ENCODE measurements at places on chromosomes 7 and 10.

DNA sequence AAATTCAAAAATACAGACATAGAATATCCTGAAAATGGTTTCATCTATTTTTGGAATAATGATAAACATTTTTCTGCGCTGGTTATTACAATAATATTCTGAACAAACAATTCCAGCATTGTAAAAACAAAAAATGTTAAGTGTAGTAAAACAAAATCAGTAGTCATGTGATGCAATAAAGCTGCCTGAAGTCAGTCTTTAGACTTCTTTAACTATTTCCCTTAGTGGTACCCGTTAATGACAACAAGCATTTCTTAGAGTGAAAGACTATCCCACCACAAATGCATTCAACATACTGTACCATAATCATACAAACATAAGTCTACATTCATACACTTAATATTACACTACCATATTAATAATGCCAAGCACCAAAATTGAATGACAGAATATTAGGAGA, 1.6 kb downstream of the SKAP2 start:
- no peak for DNase-seq

DNA sequence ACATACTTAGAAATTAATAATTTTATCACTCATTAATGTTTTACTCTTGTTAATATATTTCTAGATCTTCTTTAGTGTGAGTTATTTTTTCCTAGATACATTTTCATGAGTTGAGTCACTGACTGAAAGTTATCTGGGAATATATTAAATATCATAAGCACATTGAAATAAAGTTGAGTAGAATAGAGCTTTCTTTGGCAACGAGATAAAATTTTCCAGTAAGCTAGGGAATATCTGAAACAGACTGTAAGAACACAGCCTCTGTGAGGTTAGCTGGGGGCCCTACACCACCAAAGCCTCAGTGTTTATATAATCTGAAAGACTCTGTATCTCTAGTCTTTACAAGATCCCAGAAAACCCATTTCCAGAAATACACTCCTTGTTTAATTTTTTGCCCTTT, 347.8 kb upstream of the PLXDC2 start:
- no peak for DNase-seq

DNA sequence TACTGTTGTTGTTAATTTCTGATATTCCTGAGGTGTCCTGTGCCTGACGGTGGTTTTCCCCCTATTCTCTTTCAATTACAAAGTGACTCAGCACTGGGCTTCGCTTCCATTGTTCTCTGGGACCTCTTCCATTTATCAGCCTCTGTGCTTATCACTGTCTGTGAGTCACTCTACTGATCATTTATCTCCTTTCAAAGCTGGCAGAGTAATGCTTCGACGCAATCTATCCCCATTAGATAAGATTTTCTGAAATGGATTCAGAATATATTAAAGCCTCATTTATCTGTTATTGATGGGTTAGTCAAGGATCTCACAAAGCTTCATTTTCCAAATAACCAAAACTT, 679.2 kb downstream of the SDK1 start:
- DNase-seq: no peak

DNA sequence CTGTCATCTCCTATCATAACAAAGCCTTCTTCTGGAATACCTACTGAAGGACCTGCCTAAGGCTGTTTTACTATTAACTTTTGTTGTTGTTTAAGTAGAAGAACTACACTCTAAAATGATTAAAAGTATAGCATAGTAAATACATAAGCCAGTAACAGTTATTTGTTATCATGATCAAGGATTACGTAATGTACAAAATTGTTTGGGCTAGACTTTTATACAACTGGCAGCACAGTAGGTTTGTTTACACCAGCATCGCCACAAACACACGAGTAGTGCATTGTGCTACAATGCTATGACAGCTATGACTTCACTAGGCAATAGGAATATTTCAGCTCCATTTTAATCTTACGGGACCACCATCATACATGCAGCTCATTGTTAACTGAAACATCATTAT, 169.1 kb downstream of the LRRN3 start:
- no peak for DNase-seq

DNA sequence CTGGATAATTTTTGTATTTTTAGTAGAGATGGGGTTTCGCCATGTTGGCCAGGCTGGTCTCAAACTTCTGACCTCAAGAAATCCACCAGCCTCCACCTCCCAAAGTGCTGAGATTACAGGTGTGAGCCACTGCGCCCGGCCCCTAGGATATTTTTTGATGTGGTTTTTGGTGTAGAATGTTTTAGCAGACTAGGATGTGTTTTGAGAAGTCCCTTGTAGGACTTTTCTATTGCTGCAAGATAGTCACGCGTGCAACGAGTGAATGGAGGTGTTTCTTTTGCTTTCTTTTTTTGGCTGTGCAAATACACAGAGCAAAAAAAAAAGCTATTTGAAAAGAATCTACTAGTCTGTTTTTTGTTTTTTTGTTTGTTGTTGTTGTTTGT, 29.8 kb upstream of the KLF6 start:
- DNase-seq: no peak

DNA sequence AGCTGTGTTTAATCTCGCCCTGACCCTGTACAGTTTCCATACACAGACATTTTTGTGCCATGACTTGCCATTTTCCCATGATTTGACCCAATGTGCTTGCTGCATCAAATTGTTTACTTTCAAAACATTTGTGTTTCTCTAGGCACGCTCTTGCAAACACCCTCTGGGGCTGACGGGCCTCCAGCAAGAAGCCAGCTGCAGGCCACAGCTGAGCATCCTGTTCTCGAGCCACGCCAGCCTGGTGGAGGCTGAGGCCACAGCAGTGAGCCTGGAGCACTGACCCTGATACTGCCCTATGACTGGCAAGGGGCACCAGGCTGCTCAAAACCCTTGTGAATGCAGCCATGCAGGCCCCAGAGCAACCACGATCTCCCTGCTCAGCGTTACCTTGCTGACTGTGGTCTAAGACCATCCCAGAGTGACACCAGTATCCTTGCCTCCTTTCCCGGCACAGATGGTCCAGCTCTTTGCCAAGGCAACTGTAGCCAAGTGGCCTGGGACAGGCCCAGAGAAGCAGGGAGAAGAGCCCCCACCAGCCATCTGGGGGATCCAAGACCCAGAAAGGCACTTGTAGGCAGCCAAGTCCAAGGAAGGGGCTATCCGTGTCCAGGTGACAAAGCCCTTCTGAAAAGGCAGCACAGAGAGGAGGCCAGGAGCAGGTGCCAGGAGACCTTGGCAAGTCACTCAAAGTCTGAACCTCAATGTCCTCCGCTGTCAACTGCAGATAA, 78.5 kb downstream of the OAT start:
- DNase-seq: no peak

- no peak for DNase-seq
These were observed 8.2 kb upstream of the SVIL start for GRCh38 chr10:29642990-29643389.

DNA sequence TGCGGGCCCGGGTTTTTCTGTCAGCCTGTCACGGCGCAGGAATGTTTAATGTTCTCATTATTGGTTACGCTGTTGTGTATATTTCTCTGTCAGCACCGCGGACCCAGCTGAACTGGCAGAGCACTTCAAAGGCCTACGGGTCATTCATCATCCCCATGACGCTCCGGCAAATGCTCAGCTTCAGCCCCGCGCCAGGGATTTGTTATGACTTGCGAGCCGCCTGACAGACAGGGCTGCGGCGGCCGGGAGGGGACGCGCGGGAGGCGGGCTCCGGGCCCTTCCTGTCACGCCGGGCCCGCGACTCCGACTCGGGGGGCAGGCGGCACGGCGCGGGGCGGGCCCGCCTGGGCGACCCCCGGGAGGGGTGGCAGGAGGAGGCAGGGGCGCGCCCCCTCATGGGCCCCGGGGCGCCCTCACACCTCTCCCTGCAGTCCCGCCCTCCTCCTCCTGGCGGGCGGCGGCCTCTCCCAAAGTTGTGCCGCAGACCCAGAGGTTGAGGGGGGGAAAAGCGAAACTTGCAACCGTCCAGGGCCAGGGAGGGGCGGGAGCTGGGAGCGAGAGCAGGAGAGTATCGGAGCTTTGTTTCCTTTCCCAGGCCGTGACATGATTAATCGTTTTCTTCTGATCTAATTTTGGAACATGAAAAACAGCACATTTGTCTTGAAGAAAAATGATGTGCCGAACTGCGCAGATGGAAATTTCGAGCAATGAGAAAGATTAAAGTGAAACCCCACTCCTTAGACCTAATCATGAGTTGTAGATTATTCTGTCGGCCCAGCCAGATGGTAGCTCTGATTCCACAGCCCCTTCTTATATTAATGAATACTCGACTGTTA, 59.3 kb upstream of the COMTD1 start:
- peak; percentile 17 for DNase-seq

DNA sequence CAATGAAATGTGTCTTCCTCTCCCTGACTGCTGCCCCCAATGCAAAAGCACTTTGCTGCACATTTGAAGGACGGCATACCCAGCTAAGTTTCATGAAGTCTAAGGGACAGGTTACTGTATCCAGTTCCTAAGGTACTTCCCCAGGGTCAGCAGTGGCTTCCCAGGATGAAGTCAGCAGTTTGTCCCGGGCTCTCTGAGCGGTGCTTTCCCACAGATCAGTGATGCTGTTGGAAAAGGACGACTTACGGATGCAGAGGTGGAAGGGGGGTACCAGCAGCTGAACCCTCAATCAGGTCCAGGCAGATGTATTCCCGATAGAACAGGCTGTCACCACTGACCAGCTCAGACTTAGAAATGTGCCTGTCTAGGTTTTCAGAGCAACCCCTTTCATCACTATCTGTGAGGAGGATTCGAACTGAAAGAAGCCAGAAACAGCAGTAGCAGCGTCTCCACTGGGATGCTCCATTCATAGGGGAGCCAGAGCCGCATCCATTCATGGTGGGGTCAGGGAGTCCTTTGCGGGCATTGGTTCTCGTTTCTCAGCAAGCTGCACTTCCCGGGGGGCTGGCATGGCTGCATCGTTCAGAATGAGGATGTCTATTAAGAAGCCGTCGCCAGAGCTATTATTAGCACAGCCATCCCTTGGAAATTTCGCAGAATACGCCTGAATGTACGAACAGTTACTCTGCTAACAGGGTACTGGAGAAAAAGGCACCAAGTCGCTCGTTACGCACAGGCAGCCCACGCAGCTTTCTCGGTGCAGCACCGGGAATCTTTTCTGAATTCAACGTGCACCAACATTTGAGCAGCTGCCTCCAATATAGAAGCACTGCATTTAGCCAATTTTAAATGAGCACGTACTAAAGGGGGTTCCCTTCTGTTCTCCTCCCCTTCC, 303.7 kb downstream of the PRPF18 start:
- DNase-seq: peak; percentile 30

DNA sequence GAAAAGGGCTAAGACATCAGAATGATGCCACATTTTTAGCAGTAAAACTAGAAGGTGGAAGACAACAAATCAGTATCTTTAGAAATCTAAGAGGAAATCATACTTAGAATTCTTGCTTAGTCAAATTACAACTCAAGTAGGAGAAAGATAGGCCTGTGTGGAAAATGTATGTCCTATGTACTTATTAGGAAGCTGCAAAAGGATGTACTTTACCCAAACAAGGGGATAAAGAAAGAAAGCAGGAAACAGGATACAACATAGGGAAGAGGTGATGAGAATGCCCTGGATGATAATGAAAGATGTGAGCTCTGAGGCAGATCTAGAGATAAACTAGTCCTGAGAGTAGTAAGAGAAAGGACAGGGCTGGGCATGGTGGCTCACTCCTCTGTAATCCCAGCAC, 54.9 kb downstream of the RNLS start:
- no peak for DNase-seq

- no peak for DNase-seq
These were observed 543.8 kb upstream of the NRP1 start for GRCh38 chr10:33878238-33878786.

DNA sequence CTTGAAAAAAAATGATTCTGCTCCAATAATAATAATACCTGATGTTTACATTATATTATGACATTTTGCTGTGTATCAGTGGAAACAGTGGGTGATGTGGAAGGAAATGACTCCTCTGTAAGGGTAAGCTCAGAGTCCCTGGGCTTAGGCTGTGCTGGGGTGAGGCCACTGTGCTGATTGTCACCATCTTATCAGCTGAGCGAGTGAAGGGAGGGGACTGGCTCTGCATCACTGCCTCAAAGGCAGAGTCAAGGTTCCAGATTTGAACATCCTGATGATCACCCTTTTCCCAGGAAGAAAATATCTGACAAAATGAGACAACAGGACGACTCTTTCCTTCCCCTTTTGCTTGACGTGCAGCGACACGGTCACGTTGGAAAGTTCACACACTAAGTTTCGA, 24.0 kb upstream of the HABP2 start:
- DNase-seq: no peak

- DNase-seq: no peak
These were observed 49.7 kb downstream of the BZW2 start for GRCh38 chr7:16695621-16696237.

- DNase-seq: no peak
These were observed 59.0 kb upstream of the GSAP start for GRCh38 chr7:77475181-77475580.

- no peak for DNase-seq
These were observed 3.6 kb upstream of the MTPN start for GRCh38 chr7:135980665-135981180.

DNA sequence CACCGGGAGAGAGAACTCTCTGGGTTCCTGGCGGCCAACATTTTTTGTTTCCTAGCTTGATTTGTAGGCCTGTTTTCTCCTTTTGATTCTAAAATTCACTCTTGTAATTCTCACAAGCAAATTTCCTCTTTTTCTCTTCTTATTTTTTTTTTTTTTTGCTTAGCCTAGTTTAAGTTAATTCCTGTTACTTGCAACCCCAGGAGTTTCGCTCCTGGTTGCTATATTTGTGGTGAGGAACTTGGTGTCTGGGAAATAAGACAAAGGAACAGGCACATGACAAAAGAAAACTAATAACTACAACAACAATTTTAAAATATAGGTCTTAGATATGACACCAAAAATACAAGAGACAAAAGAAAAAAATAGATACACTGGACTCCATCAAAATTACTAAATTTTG, 6.7 kb downstream of the AOAH start:
- no peak for DNase-seq

GRCh38 chr7:22601812-22602565, 102.0 kb upstream of the STEAP1B start:
- no peak for DNase-seq

DNA sequence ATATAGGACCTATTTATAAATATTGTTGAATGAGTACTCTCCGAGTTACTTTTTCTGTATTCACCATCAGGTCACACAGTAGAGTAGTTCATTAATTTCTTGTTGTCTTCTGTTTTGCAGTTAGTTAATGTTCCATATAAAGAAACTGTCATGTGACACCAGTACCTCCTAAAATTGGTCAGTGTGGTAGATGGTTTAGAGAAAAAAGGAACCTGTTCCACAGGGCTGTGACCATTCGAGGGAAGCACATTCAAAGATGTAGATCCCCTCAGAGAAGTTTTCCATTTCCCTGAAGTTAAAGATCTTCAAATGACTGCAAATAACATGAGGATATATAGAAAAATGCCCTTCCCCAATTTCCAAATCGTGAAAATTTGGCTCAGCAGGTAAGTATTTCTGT, 45.7 kb downstream of the PRPF18 start:
- DNase-seq: no peak

- DNase-seq: no peak
These were observed 279.5 kb upstream of the AKR1E2 start for GRCh38 chr10:4546500-4546899.

GRCh38 chr10:103897241-103897774, 20.7 kb downstream of the STN1 start:
- no peak for DNase-seq

- DNase-seq: no peak
These were observed 83.9 kb upstream of the SDK1 start for GRCh38 chr7:3217166-3217565.
